ENCODE measurements at places on chromosomes 7 and 10.
A peak's percentile ranks its signal among the peaks of the same experiment; 100 is the strongest.

- peak; percentile 3 for DNase-seq
These were observed 677 bp downstream of the SKAP2 start for GRCh38 chr7:26863518-26864308.

GRCh38 chr7:84904561-84904960, 282.3 kb downstream of the SEMA3D start:
- no peak for DNase-seq

GRCh38 chr7:47525066-47525623, 56.8 kb downstream of the TNS3 start:
- DNase-seq: no peak

- no peak for DNase-seq
These were observed 137.3 kb upstream of the ZMIZ1 start for GRCh38 chr10:78931321-78932053.

DNA sequence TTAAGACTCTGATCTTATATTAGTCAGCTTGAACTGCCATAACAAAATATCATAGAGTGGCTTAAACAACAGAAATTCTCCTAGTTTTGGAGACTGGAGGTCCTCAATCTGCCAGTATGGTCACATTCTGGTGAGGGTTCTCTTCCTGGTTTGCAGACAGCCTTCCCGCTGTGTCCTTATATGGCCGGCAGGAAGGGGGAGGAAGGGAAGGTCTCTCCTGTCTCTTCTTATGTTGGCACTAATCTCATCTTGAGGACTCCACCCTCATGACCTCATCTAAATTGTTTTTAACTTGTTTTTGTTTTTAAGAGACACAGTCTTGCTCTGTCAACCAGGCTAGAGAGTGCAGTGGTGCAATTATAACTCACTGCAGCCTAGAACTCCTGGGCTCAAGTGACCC, 53.1 kb downstream of the VPS41 start:
- no peak for DNase-seq

GRCh38 chr10:18601321-18601720, 50.1 kb downstream of the NSUN6 start:
- DNase-seq: no peak

DNA sequence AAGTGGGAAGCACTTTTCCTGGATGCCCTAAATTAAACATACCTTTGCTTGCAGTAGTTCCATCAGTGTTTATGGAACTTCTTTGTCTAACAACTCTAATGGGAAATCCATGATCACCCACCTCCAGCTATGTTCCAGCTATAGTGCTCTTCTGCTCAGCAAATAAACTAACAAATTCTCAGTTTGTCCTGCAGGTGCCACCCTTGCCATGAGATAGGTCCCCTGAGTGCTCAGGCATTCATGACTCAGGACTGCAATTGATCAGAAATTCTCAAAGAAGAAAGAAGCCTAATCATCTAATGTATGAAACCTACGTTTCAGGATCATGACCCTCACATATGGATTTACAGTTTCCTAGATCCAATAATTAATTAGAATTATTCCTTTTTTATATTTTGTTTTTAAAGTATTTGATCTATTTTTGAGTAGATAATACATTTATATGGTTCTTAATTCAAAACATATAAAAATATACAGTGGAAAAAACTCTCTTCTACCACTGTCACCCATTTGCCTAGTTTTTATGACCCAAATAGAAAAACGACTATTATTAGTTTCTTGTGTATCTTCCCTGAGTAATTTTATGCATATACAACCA, 48.7 kb upstream of the DYNC1I1 start:
- no peak for DNase-seq

GRCh38 chr7:19437446-19437845, 271.4 kb downstream of the POLR1F start:
- DNase-seq: no peak
